Kidney capillary endothelial cell (primary cell): ENCODE measurements at places on chromosomes 5 and 9.

DNA sequence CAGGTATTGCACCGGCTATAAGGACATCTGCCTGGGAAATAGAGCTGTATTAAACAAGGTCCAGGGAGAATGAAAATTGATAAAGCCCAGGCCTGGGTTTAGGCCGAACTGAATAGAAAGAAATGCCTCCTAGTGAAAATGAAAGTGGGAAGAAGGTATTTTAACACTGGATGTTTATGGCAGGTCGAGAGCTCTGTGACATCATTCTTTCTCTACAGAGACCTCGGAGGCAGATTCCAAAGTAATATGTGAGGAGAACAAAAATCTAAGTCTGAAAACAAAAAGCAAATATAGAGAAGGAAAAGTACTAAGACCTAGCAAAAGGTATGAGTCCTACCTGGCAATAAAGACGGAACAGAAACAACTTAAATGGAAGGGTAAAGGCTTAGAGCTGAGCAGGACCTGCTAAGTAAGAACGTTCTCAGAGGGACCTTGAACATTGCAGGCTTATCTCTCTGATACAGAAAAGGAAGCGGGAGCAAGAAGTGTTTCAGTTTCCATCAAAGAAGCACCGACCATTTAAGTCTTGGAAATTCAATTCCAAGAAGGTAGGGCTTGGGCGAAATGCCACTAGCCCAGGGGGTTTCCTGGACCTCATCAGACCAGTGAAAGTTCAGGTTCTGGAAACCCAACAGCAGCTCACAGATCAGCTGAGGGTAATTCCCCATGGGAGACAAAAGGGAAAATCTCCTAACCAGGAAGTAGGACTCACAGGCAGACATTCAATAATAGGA lies 80.0 kb downstream of the SUSD1 start:
- no peak for DNase-seq

GRCh38 chr9:92188969-92189781 lies 74.0 kb upstream of the SPTLC1 start:
- no peak for DNase-seq

DNA sequence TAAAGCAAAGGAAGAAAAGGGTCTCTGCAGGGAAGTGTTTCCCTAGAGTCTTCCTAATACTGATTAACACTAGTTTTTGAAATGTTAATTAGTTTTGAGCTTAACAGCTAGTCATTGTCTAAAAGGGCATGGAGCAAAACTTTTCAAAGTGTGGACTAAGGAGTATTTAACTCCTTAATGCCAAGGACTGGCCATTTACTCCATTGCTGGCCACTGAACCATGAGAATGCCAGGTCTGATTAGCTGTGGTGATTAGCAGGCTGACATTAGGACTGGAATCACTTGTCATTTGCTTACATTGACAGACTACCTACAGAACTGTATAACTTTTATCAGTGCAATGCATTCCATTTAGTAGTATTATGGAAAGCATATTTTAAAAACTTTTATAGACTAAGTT lies 987.0 kb downstream of the NR2F1-AS1 start:
- DNase-seq = no peak

GRCh38 chr9:131525643-131526565 lies 5.2 kb downstream of the UCK1 start:
- DNase-seq = no peak

DNA sequence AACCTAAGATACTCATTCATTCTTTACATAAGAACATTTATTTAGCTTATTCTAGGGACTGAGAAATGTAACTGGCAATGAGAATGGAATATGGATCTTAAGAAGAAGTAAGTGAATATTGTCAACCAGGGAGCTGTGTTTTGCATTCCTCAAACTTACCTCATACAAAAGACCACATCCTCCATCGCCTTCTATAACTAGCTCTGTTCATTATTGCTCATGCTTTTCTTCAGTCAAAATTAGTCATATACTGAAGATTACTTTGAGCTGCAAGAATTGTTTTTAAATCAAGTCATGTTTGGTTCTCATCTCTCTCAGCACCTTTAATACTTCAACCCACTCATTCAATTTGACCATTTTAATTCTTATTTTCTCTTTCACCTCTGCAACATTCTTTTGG lies 140.3 kb upstream of the RASA1 start:
- no peak for DNase-seq

- DNase-seq = peak; percentile 57
Measured at GRCh38 chr5:172658961-172659501, 18.0 kb downstream of the NEURL1B start.

DNA sequence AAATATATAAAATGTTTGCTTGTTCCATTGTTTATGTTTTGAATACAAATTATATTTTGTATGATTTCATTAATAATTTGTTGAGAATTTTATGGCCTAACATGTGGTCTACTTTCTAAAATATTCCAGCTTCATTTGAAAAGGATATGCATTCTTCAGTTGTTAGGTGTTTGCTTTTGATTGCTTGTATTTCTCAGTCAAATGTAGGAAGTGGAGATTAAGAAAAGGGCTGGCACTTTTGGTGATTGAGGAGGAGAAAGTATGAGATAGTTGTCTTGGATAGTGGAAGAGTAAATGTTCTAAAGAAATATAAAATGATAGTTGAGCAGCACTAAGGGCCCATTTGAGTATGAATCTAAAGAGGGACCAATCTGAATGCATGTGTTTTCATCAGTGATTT lies 23.1 kb downstream of the JAK2 start:
- DNase-seq = no peak

DNA sequence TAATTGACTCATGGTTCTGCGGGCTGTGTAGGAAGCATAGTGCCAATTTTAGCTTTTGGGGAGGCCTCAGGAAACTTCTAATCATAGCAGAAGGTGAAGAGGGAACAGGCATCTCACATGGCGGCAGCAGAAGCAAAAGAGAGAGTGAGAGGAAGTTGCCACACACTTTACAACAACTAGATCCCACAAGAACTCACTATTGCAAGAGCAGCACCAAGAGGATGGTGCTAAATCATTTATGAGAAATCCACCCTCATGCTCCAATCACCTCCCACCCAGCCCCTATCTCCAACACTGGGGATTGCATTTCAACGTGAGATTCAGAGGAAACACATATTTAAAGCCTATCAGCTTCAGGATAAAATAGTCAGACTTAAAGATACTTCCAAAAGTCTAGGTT lies 36.1 kb upstream of the LPAR1 start:
- no peak for DNase-seq
